Right atrium auricular region (tissue), 2 donors: ENCODE measurements at places on chromosomes 11 and 22.

DNA sequence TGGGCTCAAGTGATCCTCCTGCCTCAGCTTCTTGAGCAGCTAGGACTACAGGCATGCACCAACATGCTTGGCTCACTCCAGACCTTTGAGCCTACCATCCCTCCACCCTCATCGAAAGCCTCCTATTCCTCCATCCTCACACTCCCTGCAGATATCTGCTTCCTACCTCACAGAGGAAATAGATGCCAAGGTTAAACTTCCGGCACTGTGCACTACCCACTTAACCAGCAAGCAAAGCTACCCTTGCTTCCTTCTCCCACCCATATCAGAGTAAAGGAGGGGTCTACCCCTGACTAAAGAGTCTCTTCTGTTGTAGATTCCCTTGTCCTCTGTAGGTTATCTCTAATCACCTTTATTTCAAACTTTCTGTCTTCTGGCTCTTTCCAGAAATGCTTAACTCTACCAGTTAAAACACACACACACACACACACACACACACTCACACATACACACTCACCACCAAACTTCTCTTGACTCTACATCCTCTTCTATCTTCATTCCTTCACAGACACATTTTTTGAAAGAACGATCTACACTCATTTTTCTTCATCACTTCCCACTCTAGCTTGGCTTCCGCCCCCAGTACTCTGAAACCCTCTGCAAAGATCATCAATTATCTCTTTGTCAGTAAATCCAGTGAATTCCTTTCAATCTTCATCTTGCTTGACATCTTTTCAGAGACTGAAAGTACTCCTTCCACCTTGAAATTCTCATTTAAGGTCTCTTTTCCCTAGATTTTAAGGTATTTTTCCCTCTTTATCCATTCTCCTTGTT is 10.9 kb upstream of the SIK2 start:
- DNase-seq: no peak

GRCh38 chr11:121773076-121773475 is 320.3 kb upstream of the SORL1-AS1 start:
- no peak for DNase-seq

DNA sequence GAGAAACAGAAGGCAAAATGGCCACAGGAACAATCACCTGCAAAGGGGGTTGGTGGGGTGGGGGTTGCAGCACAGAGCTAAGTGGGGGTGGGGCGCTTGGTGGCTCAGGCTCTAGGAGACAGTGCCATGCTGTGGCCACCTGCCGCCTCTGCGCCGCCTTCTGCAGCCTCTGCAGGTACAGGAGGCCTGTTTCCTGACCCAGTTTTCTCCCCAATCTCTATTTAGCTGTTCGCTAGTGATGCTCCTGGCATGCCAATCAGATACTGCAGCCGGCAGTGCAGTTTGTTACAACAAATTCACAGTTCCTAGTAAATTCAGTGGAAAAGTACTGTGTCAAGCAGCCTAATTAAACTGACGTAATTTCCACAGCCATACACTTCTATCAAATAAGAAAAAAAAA is 106.4 kb downstream of the SERGEF start:
- no peak for DNase-seq

GRCh38 chr11:4071914-4072313 is 22.7 kb upstream of the RRM1 start:
- no peak for DNase-seq

DNA sequence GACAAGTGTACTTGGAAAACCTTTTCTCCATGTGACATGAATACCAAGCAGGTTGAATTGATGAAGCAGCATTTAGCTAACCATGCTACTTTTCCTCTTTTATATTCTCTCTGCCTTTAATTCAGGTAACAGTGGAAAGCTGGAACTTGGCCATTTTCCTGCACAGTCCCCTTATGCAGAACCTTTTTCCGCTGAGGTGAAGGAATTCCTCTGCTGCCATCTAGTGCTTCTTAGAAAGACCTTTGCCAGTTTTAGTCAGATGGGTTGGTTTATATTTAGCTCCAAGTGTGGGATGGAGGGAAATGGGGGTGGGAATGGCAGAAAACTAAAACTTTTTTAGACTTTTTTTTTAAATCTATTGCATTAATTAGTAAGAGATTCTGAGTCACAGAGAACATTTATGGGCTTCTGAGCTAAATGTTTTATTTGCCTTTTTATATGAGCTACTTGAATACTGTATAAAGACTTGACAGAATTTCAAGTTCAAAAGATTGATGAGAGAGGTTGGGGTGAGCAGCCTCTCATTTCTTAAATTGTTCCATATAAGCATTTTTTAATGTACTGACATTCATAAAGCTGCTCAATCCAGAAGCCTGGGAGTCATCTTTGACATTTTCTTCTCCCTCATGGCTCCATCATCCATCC is 153.9 kb upstream of the ZC3H12C start:
- DNase-seq: no peak

GRCh38 chr22:31206896-31207687 is 5.0 kb upstream of the LIMK2 start:
- DNase-seq: no peak

DNA sequence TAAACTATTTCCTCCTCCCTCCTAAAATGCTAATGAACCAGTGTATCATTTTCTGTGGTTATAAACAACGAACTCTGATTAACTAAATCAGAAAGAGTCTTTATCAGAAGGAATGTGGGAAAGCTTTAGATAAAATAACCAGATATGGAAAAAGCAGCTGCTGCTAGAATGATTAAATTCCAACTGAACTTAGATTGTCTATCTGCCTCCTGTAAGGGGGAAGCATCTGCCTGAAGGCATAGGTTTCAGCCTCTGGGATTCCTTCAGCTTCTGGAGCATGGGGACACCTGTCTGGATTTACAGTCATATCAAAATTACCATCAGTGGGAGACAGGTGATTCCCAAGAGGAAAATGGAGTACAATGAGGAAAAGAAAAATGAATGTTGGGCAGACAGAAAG is 1095.5 kb upstream of the CCDC90B start:
- DNase-seq: no peak

DNA sequence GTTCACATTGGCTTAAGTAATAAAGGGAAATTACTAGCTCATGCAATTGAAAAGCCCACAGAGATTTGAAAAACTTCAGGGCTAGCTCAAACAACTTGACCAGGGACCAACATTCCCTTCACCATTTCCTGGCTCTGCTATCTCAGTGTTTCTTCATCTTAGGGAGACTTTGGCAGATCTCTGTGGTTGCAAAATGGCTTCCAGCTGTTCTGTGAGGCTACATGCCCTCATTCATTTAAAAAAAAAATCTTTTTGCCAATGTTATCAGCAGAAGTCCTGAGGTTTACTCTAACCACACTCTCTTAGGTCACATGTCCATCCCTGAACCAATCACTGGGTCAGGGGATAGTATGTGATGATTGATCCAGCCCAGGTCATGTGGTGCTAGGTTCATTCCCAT is 13.9 kb upstream of the RASSF10 start:
- DNase-seq: no peak

DNA sequence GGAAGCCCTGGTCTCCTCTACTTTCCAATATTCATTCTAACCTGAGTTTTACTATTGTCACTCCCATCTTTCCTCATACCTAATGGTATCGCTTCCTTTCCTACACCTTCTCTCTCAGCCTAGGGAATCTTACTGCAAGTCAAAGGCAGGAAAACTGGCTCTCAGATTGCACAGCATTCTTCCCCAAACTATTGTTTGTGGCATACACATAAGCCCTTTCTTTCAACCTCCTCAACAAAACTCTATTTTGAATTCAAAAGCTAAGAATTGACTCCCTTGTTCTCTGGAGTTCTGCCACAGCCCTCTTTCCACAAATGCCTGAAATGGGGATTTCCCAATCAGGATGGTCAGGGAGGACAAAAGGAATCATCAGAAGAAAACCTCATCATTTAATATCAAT is 181.5 kb downstream of the FAM76B start:
- no peak for DNase-seq

DNA sequence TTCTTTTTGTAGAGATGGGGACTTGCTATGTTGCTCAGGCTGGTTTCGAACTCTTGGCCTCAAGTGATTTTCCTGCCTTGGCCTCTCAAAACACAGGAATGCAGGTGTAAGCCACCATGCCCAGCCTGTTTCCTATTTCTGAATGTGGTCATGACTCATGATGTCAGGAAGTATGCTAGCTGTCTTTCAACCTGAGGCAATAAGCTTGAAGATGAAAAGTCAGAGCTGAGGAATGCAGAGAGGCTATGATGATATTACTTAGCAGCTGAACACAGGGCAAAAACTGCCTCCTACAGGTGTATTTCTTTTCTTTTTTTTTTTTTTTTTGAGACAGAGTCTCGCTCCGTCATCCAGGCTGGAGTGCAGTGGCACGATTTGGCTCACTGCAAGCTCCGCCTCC is 9.0 kb upstream of the NUCB2 start:
- DNase-seq: no peak

- no peak for DNase-seq
Measured at GRCh38 chr11:13972944-13973343, 10.4 kb downstream of the SPON1 start.
